Left ventricle myocardium superior (tissue), 1 donor: ENCODE measurements at places on chromosomes 7 and 10. TPM values are rescaled to one million over a fixed set of nuclear protein-coding genes. Genes with fewer than 3 reads are reported as not detected.

DNA sequence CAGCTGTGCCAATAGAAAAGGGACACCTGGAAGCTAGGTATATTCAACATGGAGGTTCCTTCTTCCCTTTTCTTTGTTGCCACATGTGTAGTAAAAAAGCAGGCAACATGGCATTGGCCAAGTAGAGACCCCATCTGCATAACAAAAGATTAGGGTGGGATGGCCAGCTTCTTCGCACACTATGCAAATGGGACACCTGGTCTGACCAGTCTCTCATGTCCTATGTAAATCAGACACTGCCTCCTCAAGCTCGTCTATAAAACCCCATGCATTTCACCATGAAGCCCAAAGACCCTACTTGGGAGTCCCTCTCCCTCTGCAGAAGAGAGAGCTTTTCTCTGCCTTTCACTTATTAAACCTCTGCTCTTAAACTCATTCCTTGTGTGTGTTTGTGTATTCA lies 53.9 kb downstream of the MYL10 start:
- DNase-seq: no peak

DNA sequence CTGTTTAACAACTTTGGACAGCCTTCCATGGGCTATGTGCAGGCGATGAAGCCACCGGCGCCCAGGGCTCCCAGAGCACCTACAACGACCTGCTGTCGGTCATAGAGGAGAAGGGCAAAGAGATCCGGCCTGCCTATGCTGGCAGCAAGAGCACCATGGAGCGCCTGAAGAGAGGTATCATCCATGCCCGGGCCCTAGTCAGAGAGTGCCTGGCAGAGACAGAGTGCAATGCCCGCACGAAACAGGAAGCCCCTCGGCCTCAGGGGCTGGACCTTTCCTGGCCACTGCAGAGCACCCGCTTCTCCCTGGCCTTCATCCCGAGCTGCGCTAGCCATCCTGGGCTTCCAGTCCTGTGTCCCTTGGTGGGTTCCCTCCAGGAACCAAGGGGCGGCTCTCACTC lies 497.0 kb upstream of the PHF14 start:
- no peak for DNase-seq

- no peak for DNase-seq
Observed at GRCh38 chr7:156677374-156678054, 36.9 kb downstream of the RNF32 start.

The AS3MT gene
- total RNA-seq: 22.4 TPM

DNA sequence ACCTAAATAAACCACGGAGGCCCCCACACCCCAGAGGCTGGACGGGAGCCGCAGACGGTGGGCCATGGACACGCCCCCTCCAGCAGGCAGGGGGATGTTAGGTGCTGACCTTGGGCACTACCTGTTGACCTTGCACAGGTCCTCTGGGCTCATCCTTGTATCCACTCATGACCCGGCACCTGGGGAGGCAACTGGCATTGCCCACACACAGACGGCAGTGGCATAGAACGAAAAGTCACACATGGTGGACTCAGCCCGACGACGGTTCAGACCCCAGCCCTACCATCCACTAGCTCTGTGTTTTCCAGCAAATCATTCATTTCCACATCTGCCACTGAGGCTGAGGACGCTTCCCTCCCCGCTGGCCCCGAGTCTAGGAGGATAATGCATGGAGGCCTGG lies 247.7 kb upstream of the PPP2R2D start:
- DNase-seq: no peak

The DKK1 gene
- not detected for total RNA-seq

DNA sequence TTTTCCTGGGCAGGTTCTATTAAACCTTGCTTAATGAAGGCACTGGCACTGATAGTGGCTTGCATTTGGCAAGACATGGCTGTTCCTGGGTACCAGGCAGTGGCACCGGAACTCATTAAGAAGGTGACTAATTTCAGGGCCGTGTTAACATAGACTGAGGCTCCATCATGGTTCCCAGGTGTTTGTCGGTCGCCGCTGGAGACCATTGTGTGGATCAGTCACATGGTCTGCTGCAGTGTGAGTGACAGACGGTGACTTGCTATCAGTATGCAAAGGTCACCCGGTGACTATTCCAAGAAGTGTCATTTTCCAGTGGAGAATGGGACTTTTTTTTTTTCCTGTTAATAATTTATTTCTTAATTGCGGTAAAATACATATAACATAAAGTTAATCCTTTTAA lies 106.3 kb downstream of the INSYN2A start:
- no peak for DNase-seq

- DNase-seq: peak; percentile 73
Observed at GRCh38 chr7:128829391-128830166, 627 bp upstream of the FLNC start.

GRCh38 chr10:44300666-44301649 lies 83.9 kb downstream of the CXCL12 start:
- DNase-seq: peak; percentile 72

The SEPTIN7 gene
- total RNA-seq: 176 TPM

DNA sequence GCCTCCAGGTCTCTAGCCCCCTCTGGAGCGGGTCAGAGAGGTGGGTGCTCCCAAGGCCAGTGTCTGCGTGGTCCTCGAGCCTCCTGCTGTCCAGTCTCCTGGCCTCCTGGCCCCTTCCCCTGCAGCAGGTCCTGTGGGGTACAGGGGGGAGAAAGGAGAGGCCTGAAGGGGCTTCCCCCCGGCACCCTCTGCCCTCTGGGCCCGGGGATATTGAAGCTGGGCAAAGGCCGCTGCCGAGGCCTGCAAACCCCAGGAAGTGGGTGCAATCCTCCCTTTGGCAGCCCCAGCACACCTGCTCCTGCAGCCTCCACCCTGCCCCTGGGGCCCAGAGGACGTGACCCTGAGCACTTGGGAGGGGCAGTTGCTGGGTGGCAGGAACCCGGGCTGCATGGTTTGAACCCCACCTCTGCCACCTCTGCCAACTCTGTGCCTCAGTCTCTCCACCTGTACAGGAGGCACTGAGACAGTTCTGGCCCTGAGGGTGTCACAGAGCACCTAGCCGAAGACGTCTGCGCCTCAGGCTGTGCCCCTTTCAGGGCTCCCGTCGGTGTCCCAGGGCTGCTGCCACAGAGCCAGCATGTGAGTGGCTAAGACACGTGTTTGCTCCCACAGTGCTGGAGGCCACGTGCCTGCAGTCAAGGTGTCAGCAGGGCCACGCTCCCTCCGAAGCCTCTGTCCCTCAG lies 59.1 kb upstream of the INPP5A start:
- DNase-seq: no peak

The PRSS37 gene
- total RNA-seq: not detected

DNA sequence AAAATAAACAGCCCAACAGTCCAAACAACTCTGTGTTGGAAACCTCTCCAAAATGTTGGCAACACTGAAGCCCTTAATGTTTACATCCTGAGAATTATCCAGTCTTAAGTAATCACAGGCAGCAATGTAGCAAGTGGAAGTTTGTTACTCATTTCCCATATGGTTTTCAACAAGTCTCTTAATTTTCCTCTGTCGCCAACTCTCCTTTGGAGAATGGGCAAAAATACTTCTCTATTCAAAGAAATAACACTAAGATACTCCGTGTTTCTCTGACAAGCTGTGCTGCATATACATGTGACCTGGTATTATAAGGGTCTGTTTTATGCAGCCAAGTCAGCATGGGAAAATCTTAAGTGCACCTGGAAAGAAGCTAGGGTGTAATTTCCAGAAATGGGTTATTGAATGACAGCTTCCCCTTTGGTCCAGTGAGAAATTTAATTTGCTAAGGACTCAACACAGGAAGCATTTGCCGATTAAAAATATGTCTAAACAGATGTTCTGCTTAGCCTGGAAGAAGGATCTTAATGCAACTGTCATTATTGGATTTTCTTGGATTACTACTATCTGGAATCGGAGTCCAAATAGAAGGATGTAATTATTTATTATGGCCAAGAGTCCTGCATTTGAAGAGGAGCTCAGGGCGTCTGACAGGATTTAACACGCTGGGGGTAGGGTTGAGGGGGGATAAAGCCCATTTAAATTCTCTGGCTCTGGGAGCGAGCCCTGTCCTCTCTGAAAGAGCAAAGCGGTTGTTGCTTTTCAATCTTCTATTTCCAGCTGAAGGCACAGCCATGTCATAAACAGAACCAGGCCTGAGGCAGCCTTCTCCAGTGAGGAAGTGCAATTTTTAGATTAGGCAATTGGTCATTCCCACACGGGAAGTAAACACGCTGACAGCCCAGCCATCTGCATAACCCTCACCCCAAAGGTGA lies 73.1 kb downstream of the TLL2 start:
- DNase-seq: no peak

DNA sequence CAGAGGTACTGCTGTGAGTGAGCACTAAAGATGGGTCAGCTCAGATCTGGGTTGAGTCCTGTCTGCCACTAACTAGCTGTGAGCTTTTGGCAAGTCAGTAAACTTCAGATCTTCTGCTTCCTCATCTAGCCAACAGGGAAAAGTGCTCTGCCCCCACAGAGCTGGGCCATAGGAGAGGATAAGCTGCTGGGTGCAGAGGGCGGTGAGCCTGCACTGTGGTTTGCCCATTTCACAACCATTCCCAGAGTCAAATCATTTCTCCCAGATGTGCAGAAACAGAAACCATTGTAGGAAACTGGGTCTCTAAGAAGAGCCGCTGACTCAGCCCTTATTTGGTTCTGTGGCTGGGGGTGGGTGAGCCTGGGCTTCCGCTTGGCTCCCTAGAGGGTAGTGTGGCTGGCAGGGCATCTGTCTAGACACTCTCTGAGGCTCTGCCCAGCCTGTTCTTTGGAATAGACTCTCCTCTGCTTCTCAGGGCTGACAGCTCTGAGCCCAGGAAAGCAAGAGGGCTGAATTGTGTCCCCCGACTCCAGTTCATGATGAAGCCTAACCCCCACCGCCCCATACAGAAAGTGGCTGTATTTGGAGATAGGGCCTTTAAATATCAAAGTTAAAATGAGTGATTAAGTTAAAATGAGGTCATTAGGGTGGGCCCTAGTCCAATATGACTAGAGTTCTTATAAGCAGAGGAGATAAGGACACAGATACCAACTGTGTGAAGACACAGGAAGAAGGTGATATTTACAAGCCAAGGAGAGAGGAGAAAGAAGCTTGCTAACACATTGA lies 29.5 kb upstream of the ARHGAP22 start:
- peak; percentile 59 for DNase-seq

The MALSU1 gene
- 123 TPM for total RNA-seq

- no peak for DNase-seq
Observed at GRCh38 chr10:70756700-70757360, 28.3 kb downstream of the TBATA start.

GRCh38 chr10:34001087-34001580 lies 666.7 kb upstream of the NRP1 start:
- DNase-seq: no peak

DNA sequence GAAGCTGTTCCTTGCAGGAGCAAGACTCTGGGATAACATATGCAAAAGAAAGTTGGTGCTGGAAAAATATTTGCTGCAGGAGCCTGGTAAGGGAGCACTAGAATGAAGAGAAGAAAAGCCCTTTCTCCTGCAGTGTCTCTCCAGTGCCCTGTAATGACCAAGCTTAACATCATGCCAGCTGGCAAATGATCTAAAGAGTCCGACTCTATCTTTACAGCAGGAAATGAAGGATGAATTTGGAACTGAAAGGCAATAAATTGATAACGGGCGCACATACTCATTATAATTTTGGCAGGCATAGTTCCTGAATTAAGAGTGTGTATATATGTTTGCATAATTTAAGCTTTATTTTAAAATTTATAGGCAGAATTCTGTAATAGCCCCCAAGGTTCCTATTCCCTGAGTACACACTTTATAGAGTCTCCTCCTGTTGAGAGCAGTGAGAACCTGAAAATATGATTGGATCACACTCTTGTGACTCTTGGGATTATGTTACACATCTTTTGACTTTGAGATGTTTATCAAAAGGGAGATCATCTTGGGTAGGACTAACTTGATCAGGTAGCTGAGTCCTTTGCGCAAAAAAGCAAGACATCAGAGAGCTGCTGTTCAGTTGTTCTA lies 299.0 kb upstream of the MBL2 start:
- no peak for DNase-seq

GRCh38 chr7:85160223-85160622 lies 26.6 kb downstream of the SEMA3D start:
- DNase-seq: no peak

The MARVELD1 gene
- total RNA-seq: 7.1 TPM

The PNLIP gene
- not detected for total RNA-seq

GRCh38 chr10:103545771-103546281 lies 52.3 kb downstream of the NEURL1 start:
- DNase-seq: no peak

DNA sequence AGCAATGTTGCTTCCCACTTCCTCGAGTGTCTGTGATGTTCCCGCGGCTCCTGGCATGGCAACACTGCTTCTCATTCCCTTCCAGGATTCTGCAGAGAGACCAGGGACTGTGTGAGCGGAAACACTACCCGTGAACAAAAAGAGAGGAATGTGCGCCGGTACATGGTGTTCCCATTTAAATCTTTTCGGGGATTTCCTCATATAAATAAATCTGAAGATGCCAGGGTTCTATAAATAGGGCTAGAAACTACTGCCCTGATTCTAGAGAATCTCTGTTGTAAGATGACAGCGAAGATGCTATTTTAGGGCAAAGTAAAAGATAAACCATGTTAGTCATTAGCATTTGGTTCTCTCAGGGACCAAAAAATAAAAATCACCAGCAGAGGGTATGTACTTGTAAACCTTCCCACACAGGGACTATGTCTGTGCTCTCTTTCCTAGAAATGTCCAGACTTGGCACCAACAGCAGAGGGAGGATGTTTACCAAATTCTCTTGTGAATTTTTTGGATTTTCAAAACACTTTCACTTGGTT lies 92.2 kb upstream of the DDC start:
- DNase-seq: peak; percentile 70

- DNase-seq: no peak
Observed at GRCh38 chr10:11326913-11327616, 284.4 kb downstream of the USP6NL start.

The SLC39A12 gene
- total RNA-seq: not detected

GRCh38 chr10:43282881-43283280 lies 16.0 kb upstream of the RASGEF1A start:
- DNase-seq: no peak

DNA sequence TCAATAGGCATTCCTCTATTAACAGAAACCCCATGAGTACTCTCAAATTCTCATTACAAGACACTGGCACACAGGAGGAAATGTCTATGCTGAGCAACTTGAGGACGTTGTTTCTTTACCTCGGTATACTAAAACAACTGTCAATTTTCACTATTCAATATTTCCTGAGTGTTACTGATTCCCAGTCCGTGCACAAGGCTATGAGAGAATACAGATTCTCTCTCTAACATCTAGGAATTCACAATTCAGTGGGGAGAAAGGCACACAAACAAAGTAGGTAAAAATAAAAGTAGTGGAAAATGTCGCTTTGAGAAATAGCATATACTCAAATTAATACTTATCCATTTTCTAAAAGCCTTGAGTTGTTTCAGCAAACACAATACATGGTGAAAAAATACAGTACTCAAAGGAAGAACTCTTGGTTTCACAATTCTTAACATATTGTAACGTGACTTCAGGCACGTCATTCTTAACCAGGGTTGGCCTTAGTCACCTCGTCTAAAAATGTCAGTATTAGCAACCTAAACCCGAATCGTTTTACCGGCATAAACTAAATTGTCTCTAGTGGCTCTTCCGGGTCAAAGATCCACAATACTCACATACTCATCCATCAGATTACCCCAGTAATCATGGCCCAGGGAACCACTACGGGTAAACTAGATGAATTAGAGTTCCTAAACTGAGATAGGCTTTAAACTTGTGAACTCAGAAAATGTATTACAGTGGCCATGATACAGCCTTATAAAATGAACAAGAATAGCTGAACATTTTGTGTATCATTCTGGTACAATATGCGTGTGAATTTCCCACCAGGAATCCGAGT lies 1.5 kb downstream of the IPMK start:
- no peak for DNase-seq

The GRB10 gene
- total RNA-seq: 25.4 TPM

GRCh38 chr10:12730809-12731519 lies 270.5 kb downstream of the CCDC3 start:
- no peak for DNase-seq

GRCh38 chr10:50347394-50347802 lies 96.1 kb upstream of the ASAH2 start:
- DNase-seq: no peak
